AG08396 (cell line): ENCODE measurements at places on chromosomes 2 and 18.

DNA sequence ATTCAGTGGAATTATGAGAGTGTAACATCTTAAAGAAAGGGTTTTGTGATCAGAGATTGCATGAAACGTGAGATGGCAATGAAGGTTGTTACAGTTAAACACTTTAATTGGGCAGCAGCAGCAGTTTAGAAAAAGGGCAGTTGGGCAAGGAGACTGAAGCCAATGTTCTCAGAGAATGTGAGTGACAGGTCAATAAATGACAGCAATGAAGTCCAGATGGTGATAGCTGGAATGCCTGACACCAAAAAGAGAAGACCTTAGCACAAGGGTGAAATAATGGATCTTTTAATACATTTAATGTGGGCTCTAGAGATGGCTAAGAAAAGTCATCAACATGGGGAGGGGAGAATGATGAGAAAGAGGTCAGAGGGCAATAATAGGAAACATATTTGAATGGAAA is 89.4 kb upstream of the CDH7 start:
- no peak for DNase-seq

GRCh38 chr2:8193686-8194615 is 487.9 kb upstream of the ID2 start:
- no peak for DNase-seq

GRCh38 chr2:181275643-181276070 is 181.5 kb upstream of the ITGA4 start:
- DNase-seq, result no peak

DNA sequence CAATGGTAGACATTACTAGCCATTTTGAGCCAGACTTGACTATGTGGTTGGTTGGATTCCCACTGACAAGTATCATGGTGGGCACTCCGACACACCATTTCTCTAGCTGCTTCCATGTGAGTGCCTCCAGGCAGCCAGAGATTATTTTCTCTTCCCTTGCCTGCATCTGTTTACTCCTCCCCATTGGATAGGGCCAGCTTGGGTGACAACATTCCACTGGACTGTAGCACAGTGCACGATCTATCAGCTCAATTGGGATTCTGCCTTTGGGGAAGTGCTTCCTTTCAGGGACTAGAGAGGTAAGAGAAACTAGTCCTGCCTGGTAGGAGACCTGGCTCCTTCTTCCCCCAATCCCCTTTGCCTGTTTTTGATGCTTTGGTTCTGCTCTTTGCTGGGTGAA is 49.0 kb upstream of the MAP4K3 start:
- DNase-seq, result no peak

DNA sequence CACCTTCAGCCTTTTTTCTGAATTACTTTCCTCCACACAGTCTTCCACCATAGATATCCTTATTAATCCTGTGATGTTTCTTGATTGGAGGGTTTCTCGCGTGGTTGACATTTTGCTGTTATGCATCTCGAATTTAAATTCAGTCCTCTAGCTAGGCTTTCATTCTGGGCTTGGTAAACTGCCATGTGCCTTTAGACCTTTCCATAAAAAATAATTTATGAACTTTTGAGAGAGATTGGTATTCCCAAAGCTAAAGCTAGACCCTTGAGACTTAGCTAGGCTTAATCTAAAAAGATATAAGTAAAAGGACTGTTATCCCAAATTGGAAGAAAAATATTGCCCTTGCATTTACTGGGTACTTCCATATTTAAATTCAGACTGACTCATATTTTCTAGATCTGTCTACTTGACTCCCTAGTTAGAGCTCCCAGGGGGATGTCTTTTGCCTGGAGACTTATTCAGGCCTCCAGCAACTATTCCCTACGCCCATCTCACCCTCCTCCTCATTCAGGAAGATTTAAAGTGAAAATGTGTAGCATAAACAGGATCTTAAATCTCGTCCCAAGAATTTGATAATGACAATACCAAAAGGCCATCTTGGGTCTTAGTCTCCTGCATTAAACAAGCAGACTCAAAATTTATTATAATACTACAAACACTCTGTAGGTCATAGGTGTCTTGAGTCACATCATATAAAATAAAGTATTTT is 60.3 kb downstream of the KIAA2012 start:
- DNase-seq, result no peak

- peak; percentile 39 for DNase-seq
These were observed 26.6 kb upstream of the SLC14A2 start for GRCh38 chr18:45588376-45589355.

DNA sequence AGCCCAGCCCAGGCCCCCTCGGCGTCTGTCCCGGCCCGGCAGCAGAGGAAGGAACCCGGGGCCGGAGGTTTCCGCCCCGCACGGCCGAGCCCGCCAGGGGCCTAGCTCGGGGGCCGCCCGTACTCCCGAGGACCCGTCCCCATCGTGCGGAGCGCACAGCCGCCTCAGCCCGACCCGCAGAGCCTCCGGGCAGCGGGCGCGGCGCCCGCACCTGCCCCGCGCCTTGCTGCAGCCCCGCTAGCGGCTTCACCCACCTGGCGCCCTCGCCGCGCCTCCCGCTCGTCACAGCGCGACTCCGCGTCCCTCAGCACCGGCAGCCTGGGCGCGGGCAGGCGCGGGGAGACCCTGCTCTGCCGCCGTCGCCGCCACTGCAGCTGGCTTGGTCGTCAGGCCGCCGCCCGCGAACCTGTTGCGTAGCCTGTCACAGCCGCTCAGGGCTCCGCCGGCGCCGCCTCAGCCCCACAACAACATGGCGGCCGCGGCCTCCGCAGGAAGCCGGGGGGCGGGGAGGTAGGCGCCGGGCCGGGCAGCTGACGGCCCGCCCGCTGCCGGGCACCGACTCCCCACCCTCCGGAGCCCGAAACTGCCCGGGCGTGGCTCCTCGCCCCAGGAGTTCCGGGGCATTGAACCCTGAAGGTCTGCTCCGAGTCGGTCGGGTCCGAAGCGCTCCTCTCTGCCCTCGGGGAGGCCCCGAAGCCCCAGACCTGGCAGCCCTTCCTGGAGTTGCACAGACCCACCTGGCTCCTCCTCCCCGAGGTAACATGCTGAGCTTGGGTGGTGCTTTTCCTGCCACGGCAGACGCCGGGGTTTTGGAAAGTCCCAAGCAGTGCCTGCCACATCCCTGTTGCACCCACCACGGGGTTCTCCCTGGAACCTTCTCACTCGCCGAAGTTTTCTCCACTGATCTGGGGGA is at the start of gene ITSN2:
Gene ITSN2, minus strand, starts transcription at position 487 of the 913 bp plus-strand sequence. CDS start 32,454 bp downstream, outside the sequence.
- peak; percentile 89 for DNase-seq

- no peak for DNase-seq
These were observed 14.4 kb upstream of the IGFBP2 start for GRCh38 chr2:216618785-216619184.

GRCh38 chr2:24970483-24971285 is 1.1 kb downstream of the DNAJC27 start:
- DNase-seq, result no peak

GRCh38 chr2:17148407-17149145 is 369.7 kb downstream of the RAD51AP2 start:
- no peak for DNase-seq

- no peak for DNase-seq
These were observed 143.5 kb upstream of the NCK2 start for GRCh38 chr2:105600949-105601794.

- DNase-seq, result peak; percentile 81
These were observed 228.6 kb downstream of the SATB2 start for GRCh38 chr2:199228887-199229819.

DNA sequence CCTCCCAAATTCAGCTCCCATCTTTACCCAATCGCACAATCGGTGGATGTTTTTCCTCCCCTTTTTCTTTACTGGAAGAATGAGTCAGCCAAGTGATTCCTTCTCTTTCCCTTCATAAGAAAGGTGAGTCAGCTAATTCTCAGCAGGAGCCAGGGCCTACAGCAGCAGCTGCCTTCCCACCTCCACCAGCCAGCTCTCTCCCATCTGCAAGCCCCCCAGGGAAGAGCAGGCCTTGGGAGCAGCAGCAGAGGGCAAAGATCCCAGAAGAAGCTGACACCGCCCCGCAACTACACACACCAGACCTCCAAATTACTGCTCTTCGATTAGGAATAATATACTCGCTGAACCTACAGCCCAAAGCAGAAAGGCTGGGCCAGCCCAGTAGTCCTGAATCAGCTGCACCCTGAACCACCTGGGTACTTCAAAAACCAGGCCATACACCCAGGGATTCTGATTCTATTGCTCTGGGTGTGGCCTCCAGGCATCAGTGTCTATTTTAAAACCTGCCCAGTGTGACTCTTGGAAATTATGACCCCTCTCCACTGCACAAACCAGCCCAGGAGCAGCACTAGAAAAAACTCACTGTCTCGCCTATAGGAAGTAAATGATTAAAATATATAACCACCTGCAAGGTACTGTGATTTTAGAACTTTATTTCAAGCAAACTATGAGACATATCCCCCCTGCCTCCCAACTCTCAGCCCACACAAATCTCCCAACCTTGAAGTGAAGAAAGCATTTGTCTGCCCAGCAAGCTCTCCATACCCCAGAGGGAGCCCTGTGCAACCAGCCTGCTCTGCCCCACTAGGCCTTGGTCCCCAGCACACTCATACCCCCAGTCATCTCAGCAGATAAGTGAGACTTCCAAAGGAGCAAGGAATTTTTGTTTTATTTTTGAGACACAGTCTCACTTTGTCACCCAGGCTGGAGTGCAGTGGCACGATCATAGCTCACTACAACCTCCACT is 7.3 kb downstream of the SFXN5 start:
- peak; percentile 68 for DNase-seq

- DNase-seq, result no peak
These were observed 35.1 kb downstream of the REEP1 start for GRCh38 chr2:86302320-86302719.

- no peak for DNase-seq
These were observed 245.5 kb upstream of the HS6ST1 start for GRCh38 chr2:128564131-128564530.

DNA sequence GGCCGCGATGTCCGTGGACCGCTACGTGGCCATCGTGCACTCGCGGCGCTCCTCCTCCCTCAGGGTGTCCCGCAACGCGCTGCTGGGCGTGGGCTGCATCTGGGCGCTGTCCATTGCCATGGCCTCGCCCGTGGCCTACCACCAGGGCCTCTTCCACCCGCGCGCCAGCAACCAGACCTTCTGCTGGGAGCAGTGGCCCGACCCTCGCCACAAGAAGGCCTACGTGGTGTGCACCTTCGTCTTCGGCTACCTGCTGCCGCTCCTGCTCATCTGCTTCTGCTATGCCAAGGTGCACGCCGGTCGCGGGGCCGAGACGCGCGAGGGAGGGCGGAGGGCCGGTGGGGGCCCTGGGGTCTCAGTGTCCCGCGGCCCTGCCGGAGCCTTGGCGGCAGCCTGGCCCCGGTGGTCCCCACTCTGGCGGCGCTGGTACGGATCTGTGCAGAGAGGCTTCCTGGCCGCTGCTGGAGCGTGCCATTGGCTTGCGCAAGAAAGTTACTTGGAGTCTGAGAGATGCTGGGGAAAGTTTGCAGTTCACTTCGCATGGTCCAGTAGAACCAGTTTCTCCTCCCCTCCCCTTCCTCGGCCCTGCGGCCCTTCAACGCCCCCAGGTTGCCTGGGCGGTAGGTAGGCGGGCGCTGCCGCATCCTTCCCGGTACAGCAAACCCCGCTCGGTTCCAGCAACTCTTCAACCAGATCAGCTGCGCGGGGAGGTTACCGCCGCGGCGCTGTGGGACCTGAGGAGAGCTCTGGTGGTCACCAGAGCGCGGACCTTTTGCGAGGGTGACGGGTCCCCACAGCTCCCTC is 1.5 kb downstream of the GALR1 start:
- peak; percentile 15 for DNase-seq

- no peak for DNase-seq
These were observed 166.5 kb upstream of the COPS8 start for GRCh38 chr2:236919209-236919608.

- peak; percentile 51 for DNase-seq
These were observed 60.7 kb downstream of the DGKD start for GRCh38 chr2:233414777-233415570.

DNA sequence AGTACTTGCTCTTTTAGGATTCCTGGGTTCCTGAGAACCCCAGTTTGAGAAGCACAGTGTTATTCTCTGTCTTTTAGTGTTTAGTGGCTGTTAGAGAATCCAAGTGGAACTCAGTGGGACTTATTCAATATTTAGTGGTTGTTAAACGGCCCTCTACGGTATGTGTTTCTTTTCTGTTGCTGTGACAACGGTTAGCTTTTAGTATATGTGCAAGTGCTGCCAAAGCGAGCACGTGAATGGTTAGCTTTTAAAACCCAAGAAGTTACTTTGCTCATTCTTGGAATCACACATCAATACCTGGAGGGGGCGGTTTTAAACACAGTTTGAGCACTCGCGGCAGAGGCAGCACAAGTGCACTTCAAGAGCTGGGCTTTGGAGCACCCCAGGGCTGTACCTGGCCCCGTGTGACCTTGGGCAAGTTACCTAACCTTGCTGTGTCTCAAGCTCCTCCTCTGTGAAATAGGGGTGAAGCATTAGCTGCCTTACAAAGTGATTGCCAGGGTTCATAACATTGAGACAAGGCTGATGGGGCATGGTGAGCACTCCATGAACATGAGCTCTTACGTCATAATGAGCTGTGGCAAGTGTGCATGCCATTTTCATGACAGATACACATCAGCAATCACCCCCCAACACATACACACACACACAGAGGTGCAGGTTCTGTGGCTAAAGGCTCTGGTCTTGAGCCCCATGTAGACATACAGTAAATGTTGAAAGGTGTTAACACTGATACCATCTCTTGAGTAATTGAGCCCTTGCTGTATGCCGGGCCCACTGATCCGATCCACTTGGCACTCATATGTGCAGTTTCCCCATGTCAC is 234.1 kb downstream of the ALPK2 start:
- no peak for DNase-seq

- DNase-seq, result no peak
These were observed 5.4 kb upstream of the POLI start for GRCh38 chr18:54263904-54264336.

DNA sequence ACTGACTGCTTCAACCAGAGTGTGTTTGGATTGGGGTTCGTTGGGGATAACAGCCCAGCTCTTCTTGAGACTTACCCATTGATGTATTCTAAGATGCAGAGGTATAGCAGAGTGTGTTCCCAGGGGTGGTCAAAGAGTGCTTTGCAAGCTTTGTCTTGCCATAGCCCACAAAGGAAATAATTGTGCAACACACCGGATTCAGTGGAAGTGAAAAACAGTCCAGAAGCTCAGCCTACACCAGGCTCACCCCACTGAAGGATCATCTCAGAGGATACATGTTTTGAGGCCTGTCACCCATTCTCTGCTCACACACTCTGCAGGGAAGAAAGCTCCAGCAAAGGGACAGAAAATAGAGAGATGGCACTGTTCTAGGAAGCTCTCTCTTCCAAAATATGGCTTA is 9.6 kb downstream of the CACNB4 start:
- no peak for DNase-seq

DNA sequence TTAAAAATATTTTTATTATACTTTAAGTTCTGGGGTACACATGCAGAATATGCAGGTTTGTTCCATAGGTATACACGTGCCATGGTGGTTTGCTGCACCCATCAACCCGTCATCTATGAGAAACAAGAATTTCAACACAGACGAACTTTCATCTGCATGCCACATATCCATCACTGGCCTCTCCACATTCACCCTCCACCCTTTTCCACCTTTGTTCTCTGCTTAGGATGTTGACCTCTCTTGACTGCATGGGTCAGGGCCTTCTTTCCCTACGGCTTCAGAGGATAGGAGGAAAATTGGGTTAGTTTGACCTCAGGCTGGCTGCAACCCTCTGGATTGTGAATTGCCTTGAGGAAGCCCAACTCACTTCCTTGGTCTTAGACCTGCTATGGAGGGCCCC is 260.9 kb downstream of the MREG start:
- DNase-seq, result no peak
